IMR-90 (cell line): ENCODE measurements at places on chromosomes 2 and 18.
A peak's percentile ranks its signal among the peaks of the same experiment; 100 is the strongest.

- DNase-seq = peak; percentile 90
Observed at GRCh38 chr18:45951016-45951714, 16.0 kb downstream of the EPG5 start.

DNA sequence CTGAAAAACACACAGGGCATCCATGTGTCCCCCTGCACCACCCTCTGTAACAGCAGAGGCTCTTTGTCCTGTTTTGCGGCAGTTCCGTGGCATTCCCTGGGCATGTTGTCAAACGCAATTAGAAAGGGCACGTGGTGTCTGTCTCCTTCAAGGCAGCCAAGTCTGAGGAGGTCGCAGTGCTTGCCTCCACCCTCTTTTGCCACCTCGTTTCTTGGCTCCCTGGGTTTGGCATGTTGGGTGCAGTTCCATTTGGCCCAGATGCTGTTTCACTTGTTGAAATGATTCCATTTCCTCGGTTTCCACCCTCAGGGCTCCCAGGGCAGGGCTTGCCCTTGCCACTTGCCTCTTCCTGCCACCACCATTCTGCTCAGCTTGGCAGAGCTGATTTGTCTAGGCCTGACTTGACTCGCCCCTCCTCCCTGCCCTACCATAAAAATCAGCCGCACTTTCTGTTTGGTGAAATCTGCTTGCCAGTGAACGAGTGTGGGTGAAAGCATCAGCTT, 12.4 kb downstream of the CCL20 start:
- DNase-seq = no peak

DNA sequence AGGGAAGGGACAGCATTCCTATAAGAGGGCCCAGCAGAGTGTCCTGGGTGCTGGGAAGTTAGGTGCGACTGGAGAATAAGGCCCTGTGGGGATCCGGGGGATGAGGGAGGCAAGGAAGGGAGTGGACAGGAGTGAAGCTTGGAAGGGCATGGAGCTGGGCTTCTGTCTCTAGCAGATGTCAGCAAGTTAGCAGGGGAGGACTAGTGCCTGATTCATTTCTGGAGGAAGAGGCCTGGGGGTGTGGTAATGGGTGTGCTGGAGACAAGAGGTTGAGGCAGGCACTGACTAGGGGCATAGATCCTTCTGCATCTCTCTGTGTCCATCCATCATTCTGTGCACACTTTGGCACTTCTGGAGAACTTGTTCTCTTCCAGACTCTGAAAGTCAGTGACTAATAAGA, 134.7 kb downstream of the ACOXL start:
- no peak for DNase-seq

GRCh38 chr2:108905906-108906305, 83.1 kb downstream of the EDAR start:
- DNase-seq = no peak

DNA sequence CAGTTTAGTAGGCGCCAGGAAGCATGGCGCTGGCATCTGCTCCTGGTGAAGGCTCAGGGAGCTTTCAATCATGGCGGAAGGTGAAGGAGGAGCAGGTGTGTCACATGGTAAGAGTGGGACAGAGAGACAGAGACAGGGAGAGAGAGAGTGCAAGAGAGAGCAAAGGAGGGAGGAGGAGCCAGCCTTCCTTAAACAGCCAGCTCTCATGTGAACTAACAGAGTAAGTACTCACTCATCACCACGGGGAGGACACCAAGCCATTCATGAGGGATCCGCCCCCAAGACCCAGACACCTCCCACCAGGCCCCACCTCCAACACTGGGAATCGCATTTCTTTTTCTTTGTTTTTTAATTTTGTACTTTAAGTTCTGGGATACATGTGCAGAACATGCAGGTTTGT, 40.8 kb upstream of the CLASP1 start:
- no peak for DNase-seq

DNA sequence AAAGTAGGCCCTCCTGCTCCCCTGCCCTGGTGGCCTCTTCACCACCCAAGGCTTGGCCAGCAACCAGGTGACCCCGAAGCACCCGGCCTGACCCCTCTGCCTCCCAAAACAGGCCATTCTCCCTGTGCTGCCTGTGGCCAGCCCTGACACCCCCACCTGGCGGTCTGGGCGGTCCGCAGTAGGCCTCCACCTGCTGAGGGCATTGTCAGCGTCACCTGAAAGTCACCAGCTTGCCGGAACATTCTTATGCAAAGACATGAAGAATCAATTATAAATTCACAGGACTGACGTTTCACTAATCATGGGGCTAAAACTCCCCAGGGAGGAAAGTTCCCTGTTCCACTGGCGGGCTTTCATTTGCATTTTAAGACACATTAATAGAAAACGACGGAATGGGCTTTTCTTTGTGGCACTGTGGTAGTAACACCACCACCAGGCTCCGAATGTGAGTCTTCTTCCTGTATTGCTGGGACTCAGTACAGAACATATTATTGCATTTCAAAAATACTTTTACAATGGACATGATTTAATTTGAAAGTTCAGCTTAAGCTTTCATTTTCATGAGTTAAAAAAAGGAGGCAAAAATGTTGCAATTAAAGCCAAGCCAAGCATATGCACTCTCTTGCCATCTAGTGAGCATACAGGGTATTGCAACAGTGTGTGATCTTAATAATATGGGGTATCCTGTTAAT, 57.4 kb downstream of the ADI1 start:
- DNase-seq = peak; percentile 65

DNA sequence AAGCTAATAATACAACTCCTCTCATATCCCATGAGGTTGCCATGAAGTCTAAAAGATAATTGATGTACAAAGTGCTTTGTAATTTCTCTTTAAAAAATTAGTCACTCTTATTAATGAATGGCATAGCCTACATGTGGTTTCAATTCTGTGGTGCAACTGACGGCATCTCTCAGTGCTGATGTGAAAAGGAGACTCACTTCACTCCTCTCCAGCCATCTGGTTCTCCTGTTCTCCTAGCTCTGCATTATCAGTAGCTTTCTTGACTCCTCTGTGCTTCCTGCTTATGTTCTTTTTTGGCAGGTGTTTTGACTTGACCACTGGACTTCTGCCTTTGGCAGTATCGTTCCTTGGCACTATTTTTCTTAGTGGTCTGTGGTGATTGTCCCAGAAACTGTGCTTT, 134.9 kb upstream of the ZFP36L2 start:
- DNase-seq = no peak

DNA sequence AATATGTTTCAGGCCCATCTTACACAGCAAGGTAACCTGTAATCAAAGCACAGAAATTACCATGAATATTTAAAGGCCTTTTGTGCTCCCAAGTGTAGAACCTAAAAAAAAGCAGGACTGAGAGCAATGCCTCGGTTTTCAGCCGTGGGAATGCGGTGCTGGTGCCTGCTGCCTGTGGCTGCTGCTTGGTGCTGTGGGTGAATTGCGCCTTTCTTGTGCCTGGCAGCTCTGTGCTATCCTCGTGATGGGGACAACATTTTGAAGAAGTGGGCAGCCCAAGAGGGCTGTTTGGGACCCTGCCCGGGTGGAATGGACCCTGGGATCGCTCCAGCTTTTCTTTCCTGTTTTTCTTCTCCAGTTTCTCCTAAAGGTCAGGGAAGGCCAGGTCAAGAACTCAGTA, 91.2 kb downstream of the ASAP2 start:
- no peak for DNase-seq

DNA sequence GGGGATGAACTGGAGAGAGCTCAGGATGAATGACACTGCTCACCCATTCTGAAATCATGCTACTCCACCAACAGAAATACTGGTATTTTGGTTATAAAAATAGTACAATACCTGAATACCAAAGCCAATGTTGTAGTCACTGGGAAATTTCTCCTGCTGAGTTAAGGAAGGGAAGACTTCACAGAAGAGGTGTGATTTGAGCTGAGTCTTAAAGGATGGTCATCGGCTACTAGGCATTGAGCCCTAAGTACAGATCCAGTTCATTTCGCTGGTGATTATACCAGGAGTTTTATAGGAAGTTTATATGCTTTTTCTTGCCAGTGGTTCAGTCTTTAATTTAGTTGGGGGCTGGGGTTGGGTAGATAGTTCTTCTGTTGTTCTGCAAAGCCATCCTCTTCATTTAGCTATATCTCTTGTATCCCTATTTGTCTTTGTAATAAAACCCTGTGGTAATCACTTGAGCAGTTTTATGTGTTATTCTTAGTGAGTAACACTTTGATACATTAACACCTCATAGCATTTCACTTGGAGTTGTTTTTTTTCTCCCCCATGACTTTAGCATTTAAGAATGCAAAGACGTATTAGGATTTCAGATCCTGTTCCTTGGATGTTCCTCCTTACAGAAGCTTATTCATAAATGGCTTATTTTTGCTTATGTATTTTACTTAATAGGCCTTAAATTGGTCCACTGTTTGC, 239.9 kb upstream of the FOSL2 start:
- peak; percentile 45 for DNase-seq

DNA sequence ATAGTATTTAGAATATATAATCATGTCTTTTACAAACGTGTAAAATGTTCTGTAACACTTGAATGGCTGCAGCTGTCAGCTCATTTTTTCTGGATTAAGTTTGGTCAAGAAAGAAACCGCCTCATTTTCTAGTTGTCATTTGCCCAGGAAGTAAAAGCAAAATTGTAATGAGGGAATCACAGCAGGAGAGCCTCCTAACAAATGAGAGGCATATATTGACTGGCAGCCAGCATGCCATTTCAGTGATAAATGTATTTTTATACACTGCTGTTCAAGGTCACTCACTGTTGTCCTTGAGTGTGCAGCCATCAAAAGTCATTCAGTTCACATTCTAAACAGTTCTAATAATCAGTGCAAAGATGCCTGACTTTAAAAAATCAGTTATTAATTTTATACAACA, 144.3 kb upstream of the BOD1L2 start:
- no peak for DNase-seq

DNA sequence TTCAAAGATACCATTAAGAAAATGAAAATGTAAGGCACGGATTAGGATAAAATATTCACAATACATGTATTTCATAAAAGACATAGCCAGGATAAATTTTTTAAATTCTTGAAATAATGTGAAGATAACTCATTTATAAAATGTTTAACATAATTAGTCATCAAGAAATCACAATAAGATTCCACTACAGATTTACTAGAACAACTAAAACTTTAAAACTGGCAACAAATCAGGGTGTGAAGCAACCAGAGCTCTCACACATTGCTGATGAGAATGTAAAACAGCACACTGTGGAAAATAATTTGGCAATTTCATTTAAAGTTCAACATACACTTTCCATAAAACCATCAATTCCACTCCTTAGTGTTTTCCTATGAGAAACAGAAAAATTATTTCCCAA, 89.6 kb upstream of the UBE2E3 start:
- peak; percentile 1 for DNase-seq

DNA sequence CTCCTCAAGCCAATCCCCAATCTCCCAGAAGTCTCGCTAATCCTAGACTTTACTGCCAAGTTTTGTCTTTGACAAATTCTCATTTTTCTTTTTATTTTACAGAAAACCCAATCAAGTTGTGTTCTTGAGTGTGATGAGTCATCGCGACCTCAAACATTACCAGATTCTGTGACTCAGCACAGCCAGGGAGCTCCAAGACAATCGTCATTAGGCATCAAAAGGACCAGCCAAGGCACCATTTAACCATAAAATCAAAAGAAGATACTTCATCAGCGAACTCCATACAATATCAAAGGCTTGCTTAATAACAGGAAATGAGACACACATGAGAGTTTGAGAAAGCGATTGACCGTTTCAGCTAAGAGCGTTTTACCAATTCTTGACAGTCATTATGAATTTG, 146.2 kb upstream of the AGAP1 start:
- DNase-seq = peak; percentile 85

DNA sequence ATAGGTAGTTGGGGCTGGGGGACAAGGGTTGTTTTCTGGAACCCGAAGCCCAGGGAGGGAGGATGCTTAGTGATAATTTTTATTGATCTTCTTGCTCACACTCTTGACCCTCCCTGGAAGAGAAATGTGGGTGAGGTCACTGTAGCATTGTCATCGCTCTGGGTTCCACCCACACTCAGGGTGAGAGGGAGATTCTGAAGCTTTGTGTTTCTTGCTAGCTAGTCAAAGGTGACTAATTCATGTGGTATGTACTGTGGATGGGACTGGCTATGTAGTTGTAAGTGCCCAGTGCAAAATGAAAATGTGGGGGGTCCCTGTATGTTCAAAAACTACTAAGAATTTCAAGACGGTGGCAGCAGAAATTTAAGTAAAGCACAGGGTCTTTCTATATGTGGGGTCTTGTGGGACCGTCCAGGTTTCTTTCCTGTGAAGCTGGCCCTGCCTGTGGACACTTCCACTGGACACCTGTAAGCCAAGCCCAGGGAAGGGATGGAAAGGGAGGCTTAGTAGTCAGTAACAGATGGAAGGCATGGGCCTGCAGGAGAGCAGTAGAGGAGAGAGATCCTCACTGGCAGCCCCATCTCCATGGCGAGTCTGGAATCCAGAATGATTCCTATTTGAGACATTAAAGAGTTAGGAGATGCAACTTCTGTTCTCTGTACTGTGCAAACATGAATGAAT, 35.0 kb downstream of the TSN start:
- DNase-seq = peak; percentile 92
